Umbilical cord (tissue), 2 donors: ENCODE measurements at places on chromosomes 16 and 17.
A peak's percentile ranks its signal among the peaks of the same experiment; 100 is the strongest.

DNA sequence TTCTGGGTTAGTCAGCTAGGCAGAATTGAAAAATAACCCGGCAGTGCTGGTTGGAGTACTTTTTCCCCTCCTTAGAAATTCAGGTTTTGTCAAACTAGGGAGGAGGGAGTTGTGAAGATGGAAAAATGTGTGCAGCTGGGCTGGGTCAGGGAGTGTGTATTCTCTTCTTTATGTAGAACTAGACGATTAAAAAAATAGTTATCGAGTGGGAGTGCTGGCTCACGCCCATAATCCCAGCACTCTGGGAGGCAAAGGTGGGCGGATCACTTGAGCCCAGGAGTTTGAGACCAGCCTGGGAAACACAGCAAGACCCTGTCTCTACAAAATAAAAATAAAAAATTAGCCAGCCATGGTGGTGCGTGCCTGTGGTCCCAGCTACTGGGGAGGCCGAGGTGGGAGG lies 106.4 kb downstream of the GNAO1 start:
- DNase-seq: no peak

GRCh38 chr16:12976496-12976895 lies 75.1 kb downstream of the SHISA9 start:
- no peak for DNase-seq

DNA sequence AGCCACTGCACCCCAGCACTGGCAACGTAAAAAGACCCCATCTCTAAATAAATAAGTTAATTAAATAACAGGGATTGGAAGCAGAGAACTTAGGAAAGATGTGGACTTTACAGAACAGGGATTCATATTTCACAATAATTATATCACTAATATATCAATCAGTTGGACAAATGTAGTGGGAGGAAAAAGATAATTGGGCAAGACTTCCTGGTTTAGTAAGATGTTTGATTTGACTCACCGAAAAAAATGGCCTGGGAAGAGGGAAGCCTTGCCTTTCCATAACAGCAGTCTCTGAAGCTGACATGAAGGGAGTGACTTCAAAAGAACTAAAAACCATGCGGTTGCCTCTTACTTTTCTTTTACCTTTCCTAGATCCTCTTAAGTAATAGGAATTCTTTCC lies 15.2 kb upstream of the C17orf78 start:
- no peak for DNase-seq

- DNase-seq: no peak
These were observed 306.1 kb upstream of the XYLT1 start for GRCh38 chr16:17776888-17777287.

DNA sequence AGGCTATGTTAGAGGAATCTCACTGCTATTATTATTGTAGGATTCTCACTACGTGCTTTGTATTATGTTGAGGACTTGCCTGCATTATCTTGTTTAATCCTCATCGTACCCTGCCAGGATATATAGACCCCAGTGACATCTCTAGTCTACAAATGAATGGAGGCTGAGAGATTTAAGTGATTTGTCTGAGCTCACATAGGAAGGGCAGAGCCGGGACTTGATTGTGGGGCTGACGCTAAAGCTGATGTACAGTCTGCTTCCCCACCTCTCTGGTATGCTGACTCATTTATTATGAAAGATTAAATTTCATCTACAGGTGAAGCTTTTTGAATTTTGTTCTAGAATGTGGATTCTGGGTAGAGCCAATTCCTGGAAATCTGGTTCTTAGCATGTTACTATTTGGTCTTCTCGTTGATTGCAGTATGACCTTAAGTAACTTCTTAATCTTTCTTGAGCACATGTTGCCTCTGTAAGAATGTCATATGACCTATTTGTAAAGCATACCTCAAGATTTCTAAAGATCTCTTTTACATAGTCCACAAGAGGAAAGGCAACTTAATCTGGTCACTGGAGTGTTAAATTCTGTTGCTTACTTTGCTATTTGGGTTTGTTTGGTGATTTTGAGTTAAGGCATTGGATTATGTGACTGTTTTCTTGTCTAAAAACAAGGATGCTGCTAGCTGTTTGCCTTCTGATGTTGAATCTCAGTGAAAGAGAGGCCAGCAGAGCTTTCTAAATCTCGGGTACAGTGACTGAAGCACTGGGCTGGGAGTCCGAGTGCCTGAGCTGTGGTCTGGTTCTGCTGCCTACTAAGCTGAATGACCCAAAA lies 12.4 kb downstream of the METTL9 start:
- peak; percentile 47 for DNase-seq

DNA sequence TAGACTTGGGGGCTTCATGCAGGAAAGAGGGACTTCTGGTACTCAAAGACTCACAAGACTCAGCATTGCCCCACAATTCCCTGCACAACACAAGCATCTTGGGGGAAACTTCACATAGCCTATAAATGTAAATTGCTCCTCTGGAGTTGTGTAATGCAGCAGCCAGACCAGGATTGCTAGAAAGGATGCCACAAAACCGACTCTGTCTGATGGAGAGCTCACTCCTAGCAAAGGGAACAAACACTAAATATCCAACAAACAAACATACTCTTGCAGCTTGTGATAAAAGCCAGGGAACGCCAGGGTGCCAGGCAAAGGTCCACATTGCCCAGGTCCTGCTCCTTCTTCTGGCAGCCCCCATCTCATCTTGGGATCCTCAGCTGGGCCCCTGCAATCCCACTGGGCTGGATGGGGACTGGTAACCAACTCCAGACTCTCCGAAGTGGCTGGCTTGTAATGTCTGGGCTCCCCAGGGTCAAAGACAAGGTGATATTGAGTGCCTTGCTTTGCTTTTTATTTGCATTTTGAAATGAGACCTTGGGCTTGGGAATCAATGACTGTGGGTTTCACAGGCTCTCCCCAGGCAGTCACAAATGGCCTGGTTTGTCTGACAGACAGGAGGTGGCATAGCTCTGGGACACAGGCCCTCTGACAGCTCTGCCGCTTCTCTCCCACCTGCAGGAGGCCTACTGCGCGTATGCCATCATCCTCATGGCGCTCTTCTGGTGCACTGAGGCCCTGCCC lies 15.3 kb downstream of the SLC13A2 start:
- DNase-seq: no peak
